ENCODE measurements at places on chromosomes 6 and 20. TPM values are rescaled to one million over a fixed set of nuclear protein-coding genes. Genes with fewer than 3 reads are reported as not detected.

Gene IL17A
- 9.1 TPM for total RNA-seq

Gene RIPOR2
- 67.0 TPM for total RNA-seq

Gene PPP1R16B
- 84.0 TPM for total RNA-seq

Gene OPN5
- not detected for total RNA-seq

Gene DNMT3B
- total RNA-seq: 1.4 TPM

Gene TSHZ2
- total RNA-seq: 25.9 TPM

Gene HELZ2
- total RNA-seq: 18.7 TPM

Gene THBS2
- not detected for total RNA-seq

Gene FAM209B
- not detected for total RNA-seq

Gene PLCG1
- 185 TPM for total RNA-seq

Gene ABCF1
- total RNA-seq: 100.0 TPM

Gene UBE2V1
- total RNA-seq: 265 TPM

Gene UNC93A
- not detected for total RNA-seq

Gene NNAT
- 0.91 TPM for total RNA-seq

Gene BAK1
- total RNA-seq: 37.0 TPM

Gene GSTA3
- total RNA-seq: not detected

Gene HSPA12B
- total RNA-seq: not detected

Gene ADGRB3
- not detected for total RNA-seq

Gene TMEM244
- total RNA-seq: not detected

Gene ADGRF5
- total RNA-seq: not detected

Gene ARG1
- not detected for total RNA-seq

Gene AGER
- total RNA-seq: 24.4 TPM

Gene FAM229B
- total RNA-seq: 6.4 TPM

Gene KHDC1L
- total RNA-seq: not detected

Gene MDFI
- total RNA-seq: not detected

Gene MMP24
- not detected for total RNA-seq

Gene MYLIP
- 9.2 TPM for total RNA-seq

Gene BPIFA1
- total RNA-seq: not detected

Gene MPIG6B
- not detected for total RNA-seq

Gene DSP
- total RNA-seq: 0.09 TPM

Gene CLVS2
- total RNA-seq: not detected
